Mesothelial cell of epicardium (in vitro differentiated cells): ENCODE measurements at places on chromosomes 4 and X.

DNA sequence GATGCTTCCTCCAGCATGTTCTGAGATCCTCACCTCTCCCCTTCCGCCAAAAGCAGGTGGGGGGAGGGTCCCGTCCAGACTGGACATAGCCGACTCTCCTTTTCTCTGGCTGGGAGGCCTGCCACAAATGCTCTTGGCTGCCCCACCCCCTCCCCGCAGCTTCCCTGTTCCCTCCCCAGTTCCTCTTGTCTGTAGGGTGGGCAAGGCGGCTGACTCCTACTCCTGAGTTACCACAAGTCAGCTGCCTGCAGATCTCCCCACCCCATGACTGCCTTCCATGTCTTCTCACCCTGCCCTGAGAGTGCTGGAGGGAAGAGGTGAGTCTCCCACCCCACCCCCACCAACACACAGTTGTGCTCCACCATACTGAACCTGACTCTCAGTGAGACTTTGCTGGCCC is 2.9 kb downstream of the ATP6AP1 start:
- no peak for DNase-seq

GRCh38 chr4:5452156-5452555 is 256.2 kb downstream of the EVC2 start:
- no peak for DNase-seq

GRCh38 chrX:71111141-71111843 is at the start of gene IL2RG:
Gene IL2RG (minus strand): TSS chrX:71111577. CDS start chrX:71111539, 38 bp downstream.
- DNase-seq = no peak

DNA sequence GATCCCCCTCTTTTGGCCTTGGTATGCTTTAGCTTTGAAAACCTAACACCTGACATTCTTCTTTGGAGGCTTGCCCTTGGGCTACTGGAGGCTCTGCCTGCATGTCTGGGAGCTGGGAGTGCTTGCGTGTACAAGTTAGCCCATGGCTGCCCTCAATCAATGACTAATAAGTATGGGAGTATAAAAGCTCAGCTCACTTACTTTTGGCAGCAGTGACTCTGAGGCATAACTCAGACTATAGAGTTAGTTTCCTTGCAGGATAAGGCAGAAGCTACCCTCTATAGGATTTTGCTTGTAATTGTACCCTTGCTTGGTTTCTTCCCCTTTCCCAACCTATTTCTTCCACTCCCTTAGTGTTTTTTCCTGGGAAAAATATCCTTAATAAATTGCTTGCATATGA is 247.9 kb downstream of the PPP1R2C start:
- no peak for DNase-seq

GRCh38 chr4:153676486-153676885 is 7.6 kb upstream of the TLR2 start:
- DNase-seq = no peak

GRCh38 chr4:151792530-151792929 is 31.7 kb upstream of the GATB start:
- no peak for DNase-seq

GRCh38 chr4:71338846-71339593 is at the start of gene SLC4A4:
Gene SLC4A4 (plus strand): TSS chr4:71339020.
- DNase-seq = no peak

- no peak for DNase-seq
Observed at GRCh38 chr4:151953312-151953711, 192.5 kb upstream of the GATB start.

DNA sequence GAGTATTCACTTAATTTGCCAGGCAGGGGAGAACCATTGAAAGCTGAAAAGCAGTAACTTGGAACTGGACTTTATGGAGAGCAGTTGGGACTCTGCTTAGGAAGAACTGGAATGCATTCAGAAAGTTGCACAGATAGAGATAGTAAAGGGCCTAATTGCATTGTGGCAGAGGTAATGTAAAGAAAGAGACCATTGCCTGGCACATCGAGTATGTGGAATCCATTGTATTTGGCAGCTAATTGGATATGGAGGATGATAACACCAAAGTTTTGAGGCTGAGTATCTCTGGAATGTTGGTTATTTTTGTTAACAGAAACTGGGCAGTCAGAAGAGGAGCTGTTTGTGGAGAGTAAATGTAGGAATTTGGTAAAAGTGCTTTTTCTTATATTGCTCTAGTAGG is 169.9 kb downstream of the BMPR1B start:
- no peak for DNase-seq

GRCh38 chr4:110994781-110995180 is 371.9 kb upstream of the PITX2 start:
- DNase-seq = no peak

- no peak for DNase-seq
Observed at GRCh38 chr4:105196523-105197145, 50.0 kb downstream of the TET2 start.

DNA sequence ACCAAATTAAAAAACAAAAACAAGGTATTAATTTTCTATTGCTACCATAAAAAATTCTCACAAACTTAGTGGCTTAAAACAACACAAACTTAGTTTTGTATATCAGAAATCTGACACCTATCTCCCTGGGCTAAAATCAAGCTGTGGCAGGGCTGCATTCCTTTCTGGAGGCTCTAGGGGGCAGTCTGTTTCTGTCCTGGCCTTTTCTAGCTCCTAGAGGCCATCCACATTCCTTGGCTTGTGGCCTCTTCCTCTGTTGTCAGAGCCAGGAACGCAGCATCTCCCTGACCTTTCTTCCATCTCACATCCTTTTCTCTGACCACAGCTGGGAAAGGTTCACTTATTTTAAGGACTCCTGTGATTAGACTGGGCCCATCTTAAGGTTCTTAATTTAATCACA is 38.9 kb upstream of the TLR2 start:
- DNase-seq = no peak

GRCh38 chr4:136329042-136329662 is 1203.1 kb downstream of the PCDH18 start:
- no peak for DNase-seq

- DNase-seq = no peak
Observed at GRCh38 chr4:131650951-131651350, 1498.1 kb upstream of the PCDH10 start.

- no peak for DNase-seq
Observed at GRCh38 chr4:105107095-105107856, 39.4 kb upstream of the TET2 start.

- DNase-seq = no peak
Observed at GRCh38 chr4:101762025-101762424, 28.5 kb upstream of the BANK1 start.

- DNase-seq = no peak
Observed at GRCh38 chrX:110331444-110332030, 13.7 kb upstream of the AMMECR1 start.

DNA sequence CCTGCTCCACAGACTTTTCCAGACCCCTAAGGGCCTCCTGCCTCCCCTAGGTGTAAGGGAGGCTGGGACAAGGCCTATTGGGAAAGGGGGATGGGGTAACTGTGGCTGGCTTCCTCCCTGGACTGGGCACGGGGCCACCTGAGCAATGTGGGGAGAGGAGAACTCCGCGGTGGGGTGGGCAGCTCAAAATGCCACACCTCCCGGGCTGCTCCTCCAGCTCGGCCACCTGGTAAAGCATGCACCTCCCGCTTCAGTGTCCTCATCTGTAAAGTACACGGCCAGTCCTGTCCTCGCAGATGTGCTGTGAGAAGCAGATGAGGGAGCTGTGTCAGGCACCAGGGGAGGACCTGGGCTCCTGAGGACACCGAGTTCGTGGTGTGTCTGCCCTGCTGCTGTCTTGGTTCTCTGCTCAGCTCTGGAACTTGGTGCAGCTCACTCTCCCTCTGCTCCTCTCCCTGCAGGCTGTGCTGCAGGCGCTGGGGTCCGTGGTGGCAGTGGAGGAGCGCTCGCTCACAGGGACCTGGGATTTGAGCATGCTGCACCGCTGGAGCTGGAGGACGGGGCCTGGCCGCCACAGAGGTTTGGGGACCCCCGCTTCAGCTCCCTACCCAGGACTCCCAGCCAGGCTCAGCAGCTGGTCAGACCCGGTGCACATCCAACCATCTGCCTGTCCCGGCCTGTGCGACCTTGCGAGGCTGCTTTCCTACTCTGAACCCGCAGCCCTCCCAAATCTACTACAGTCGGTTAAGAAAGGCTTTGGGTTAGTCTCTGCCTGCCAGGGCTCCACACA is 20.8 kb upstream of the MRFAP1 start:
- DNase-seq = no peak

DNA sequence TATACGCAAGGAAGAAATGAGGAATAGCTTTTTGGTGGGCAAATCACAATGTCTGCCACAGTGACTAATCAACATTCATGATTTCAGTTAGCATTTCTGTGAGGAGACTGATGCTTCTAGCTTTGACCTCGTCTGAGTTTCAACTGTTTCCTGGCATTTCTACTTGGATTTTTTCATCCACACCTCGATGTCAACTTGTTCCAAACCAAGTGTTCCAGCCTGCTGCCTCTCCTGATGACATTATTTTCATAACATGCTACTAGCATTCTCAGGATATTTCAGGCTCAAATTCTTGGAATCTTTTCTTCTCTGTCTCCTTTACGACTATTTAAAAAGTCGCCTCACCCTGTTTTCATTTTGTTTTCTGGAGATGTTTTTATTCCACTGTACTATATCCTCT is 90.3 kb upstream of the TEX13D start:
- DNase-seq = no peak

- DNase-seq = peak; percentile 47
Observed at GRCh38 chrX:151359931-151360871, 36.8 kb upstream of the VMA21 start.

DNA sequence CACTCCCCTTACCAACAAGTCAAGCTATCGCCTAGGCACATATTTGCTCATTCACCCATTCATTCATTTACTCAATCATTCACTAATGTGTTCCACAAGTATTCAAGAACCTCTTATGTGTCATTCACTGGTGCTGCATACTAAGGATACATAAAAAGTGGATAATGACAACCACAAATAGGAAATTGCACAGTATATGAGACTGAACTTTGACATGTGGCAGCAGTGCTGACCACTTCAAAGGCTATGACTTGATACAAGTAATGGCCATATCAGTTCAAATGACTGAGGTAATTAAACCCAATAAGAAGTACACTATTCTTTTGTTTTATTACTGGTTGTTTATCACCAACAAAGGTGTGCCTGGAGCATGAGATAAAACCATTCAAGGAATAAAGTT is 282.5 kb downstream of the KLHL13 start:
- no peak for DNase-seq

GRCh38 chr4:163612762-163613161 is 118.3 kb downstream of the TMA16 start:
- DNase-seq = no peak

GRCh38 chrX:69324851-69325250 is 159.6 kb upstream of the PJA1 start:
- DNase-seq = no peak

DNA sequence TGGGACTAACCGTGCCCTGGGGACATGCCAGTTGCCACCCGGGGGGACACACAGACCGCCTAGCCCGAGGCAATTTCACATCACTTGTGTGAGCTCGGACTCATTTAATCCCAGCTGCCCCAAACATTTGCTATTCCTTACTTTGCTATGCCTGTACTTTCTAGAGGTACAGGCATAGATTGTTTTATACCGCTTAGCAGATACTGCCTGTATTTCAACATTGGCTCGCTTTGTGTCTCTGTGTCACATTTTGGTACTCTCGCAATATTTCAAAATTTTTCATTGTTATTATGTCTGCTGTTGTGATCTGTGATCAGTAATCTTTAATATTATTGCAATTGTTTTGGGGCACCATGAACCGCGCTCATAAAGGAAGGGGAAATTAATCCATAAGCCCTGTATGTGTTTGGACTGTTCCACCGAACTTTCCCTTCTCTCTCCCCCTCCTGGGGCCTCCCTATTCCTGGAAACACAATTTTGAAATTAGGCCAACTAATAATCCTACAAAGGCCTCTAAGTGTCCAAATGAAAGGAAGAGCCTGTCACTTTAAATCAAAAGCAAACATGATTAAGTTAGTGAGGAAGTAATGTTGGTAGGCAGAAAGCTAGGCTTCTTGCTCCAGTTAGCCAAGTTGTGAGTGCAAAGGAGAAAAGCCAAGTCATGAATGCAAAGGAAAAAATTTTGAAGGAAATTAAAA is 568 bp upstream of the CASP6 start:
- DNase-seq = no peak

DNA sequence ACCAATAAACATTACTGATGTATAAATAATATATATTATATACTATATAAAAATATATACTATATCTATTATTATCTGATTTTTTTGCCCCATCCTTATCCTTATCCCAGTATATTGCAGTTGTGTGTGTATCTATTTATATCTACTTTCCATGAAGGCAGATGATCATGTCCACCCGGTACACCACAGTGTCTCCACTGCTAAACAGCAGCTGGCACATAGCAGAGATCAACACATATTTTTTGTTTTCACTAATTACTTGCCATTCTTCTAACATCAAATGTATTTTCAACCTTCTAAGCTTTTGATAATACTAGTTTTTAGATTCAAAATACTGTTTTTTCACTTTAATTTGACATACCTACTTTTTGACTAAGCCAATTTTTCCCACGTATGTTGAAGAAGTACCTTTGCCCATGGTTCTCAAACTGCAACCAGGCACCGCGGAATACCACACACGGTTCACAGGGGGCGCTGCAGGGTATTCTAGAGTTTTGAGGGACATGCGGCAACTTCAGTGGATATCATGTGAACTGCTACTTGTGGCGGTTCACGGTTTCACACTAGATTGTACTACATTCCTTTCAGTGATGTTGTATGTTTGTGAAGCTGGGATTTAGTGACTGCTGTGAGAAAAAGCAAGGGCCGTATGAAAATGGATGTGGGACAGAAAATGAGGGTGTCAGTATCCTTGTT is 182.5 kb upstream of the NPY2R start:
- no peak for DNase-seq

DNA sequence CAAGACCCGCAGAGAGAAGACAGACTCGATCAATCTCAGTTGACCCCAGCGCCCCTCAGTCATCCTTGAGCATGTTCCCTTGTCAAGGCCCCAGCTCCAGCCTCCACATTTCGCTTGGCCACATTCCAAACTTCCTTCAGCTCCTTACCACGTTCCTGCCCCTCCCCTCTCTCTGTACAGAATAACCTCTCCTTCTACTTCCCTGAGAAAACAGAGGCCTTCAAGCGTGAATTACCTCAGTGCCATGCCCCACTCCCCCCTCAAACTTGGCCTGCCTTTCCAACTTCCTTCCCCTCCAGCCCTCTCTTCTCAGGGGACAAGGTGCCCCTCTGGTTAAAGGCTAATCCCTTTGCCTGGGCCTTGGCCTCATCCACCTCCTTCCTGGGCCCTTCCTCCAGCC is 3.2 kb upstream of the RIPPLY1 start:
- DNase-seq = no peak

GRCh38 chr4:72567821-72568675 is 973 bp downstream of the ADAMTS3 start:
- DNase-seq = peak; percentile 34

GRCh38 chr4:153204247-153204671 is at the start of gene TRIM2:
Gene TRIM2 (plus strand): TSS chr4:153204443. CDS start chr4:153204531, 88 bp downstream.
- DNase-seq = peak; percentile 67
